ENCODE measurements at places on chromosomes 4 and X.

- peak; percentile 43 for DNase-seq
Measured at GRCh38 chr4:112321776-112322684, 24.9 kb downstream of the ALPK1 start.

DNA sequence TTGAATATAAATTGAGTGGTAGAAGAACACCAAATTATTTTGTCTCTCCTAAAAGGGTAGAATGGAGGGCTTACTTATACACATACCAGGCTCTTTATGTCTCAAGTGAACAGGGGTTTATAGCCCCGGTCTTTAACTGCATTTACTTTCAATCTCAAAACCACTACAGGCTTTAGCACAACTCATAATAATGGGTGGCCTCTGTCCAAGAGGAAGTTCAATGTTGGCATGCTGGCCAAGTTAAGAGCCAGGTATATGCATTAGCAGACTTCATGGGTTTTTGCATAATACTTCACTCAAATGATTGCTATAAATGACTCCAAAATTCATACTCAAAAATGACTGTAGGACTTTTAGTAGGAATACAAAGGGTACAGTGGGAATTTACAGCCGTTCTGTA lies 118.5 kb upstream of the OTUD4 start:
- no peak for DNase-seq

- DNase-seq = no peak
Measured at GRCh38 chr4:37388681-37389365, 144.3 kb downstream of the NWD2 start.

- DNase-seq = peak; percentile 64
Measured at GRCh38 chr4:24489870-24490269, 94.5 kb downstream of the DHX15 start.

DNA sequence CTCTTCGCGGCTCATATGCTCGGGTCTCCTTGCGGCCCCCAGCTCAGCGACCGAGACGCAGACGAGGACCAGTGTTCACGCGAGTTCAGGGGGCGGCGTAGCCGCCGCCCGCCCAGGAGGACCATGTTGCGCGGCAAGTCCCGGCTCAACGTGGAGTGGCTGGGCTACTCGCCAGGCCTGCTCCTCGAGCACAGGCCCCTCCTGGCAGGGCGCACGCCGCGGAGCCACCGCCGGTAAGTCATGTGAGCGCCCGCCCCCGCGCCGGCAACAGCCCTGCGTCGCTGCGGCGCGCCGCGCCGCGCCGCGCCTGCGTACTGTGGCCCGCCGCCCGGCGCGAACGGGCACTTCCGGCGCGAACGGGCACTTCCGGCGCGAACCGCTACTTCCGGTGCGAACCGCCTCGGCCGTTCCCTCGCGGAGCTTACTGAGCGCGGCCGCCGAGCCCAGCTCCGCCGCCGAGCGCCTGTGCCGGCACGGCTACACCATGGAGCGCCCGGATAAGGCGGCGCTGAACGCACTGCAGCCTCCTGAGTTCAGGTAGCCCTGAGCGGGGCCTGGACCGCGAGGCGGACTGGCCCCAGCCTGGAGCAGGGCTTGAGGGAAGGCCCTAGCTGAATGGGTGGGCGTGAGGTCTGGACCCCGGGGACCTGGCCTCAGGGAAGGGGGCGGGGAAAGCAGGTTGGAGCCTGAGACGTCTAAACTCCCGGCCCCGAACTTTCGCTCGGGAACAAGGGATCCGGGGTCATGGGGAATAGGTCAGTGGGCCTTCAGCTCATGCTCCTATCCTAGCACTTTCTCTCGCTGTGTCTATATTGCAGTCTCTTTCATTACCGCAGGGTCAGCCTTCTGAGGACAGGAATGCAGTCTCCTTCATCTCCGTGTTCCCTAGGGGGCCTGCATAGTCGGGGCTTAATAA lies at the start of gene VMA21:
Gene VMA21, plus strand, starts transcription at position 382 of the 916 bp plus-strand sequence. Its CDS starts 103 bp downstream, at position 485.
- peak; percentile 95 for DNase-seq

GRCh38 chr4:187065396-187065795 lies 341.7 kb upstream of the FAT1 start:
- DNase-seq = no peak

- no peak for DNase-seq
Measured at GRCh38 chrX:130497531-130497930, 95.7 kb downstream of the RBMX2 start.

DNA sequence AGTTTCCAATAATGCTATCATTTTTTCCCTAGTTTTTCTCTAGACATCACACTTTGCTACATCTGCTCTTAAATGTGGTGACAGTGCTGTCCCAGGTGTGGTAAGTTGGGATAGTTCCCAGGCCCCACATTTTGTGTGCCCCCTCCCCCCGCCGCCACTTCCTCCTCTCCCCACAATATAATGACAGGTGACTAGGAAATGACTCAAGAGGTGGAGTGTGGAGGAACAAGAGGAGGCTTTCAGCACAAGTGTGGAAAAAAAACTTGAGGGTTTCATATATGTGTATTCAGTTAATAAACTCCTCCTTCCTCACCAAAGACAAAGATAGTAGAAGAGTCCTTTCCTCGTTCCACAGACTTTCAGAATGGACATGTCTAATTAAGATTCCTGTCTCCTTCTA lies 18.3 kb upstream of the IL21 start:
- no peak for DNase-seq
